ENCODE measurements at places on chromosomes 12 and 14.

DNA sequence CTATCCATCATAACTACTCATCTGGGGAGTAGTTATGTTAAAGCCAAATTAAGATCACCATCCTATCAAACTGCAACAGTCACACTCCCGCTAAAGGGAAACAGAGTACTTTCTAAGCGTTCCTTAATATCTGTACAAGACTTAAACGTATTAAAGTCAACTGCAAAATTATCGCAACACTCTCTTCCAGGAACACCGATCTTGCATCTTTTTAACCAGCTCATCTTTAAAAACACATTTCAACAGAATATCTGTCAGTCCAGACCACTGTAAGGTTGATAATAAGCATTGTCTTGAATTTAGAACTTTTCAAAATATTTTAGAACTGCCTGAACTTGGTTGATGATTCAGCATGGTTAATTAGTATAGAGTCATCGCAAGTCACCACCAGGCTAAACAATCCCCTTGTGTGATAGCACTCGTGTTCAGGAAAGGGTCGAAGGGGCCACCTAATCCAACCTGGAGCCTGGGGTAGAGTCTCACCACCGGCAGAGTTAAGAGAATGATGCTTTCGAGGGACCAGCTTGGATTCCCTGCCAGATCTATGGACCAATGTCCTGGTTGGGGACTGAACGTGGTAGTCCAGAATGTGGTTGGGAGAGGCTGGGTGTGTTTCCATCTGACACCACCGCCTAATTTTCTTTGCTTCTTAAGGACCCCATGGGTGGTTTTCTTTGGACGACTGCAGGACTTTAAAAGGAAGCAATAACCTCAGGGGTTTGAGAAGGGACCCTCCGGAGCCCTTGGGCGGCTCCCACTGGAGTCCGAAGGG, 890 bp downstream of the SPTLC2 start:
- no peak for DNase-seq

DNA sequence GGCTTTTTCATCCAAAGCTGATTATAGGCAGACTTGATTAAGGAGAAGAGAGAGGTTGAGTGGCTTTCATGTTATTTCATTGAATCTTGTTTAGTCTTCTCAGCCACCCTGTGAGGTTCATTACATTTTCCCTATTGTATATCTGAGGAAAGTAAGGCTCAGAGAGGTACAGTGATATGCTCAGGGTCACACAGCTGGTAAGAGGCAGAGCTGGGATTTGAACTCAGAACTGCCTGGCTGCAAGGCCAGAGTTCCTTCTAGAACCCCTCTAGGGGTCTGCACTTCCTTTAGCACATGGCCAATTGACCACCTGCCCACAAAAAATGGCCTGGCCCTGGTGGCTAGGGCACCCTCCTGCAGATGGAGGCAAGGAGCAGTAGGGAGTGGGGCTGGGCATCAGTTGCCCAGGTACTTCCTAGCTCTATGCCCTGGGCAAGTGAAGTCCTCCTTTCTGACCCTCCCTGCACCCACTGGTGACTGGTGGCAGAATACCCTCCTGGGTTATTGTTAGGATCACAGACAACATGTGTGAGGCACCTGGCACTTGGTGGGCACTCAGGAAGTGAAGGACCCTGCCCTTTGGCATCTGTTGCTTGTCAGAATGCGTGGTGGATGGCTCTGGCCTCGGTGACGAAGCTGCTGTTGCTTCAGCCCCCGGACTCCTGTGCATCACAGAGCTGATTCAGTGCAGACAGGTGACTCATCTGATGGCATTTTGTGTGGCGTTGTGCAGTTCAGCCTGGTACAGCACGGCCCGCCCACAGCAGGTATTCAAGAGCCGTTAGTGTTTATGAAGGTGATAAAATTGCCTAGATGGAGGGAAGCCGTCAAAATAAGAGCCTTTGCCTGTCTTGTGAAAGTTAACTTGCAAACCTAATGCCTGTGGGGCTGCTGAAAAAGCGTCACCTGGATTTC, 115.8 kb downstream of the SLC25A47 start:
- no peak for DNase-seq

DNA sequence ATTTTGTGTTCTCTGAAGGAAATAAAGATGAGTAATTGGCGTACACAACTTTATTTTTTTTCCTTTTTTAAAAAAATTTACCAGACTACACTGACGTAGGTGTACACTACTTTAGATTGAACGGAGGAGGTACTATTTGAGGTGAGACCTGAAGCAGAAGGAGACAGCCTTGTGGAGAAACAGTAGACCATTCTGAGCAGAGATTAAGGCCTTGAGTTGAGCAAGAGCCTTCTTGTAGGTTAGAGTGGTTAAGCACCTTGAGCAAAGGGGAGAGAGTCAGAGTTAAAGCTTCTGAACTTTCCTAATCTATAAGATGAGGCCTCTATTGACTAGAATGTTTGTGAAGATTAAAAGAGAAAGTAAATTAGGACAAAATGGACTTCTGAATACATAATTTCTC, 2.5 kb downstream of the LEMD3 start:
- no peak for DNase-seq

DNA sequence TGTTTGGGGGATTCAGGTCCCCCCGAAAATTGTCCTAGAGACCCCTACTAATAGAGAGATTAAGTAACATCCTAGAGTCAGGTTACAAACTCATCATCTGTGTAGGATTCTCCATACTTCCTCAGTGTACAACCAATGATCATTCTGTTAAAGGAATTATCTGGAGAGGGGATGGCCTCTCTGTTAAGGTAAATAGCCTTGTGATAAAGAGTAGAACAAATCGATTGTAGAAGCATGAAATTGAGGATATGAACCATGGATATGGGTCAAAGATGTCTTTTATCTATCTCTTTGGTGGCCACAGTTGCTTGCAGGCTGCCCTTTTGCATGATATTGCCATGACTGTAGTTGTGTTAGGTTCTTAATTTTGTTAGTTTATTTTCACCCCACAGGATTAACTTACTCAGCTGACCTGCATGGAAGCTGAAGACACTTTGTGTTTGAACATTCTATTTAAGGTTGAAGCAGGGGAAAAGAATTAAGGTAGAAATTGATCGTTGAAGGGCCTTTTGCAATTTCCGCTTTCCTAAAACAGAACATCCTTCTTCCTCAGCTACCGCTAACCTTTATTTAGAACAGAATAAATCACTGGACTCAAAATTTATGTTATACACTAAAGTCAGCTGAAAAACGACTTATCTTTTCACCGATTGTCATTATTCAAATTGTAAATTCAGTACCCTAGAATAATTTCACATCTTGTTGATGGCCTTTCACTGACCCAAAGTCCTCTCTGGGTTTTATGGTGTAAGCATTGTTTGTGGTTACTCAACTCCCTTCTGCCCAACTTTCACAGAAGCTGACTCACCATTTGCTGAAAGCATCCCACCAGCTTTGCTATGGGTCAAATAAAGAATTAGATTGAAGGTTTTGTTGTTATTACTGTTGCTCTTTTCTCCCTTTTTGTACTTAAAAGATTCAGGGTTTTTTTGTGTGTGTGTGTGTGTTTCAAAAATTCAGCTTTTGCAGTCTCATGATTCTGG, 52.3 kb downstream of the IRAK3 start:
- DNase-seq: no peak
